ENCODE measurements at places on chromosomes 5 and 9.

GRCh38 chr5:102961671-102962070 lies 158.3 kb downstream of the GIN1 start:
- no peak for DNase-seq

DNA sequence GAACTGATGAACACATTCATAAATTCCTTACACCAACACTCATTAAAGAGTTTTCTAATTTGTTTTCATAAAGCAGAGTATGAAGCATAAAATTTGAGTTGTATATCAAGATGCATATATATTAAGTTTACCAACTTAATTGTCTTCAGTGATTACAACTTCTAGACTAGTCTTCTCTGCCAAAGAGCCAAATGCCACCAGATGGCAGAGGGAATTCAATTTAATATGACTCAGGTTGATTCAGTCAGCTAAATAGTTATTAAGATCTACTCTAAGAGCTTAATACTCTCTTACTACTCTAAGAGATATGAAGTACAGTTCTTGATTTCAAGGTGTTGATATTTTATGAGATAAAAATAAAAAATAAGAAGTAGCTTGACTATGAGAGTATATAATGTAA lies 53.4 kb downstream of the CDH10 start:
- DNase-seq, result no peak

DNA sequence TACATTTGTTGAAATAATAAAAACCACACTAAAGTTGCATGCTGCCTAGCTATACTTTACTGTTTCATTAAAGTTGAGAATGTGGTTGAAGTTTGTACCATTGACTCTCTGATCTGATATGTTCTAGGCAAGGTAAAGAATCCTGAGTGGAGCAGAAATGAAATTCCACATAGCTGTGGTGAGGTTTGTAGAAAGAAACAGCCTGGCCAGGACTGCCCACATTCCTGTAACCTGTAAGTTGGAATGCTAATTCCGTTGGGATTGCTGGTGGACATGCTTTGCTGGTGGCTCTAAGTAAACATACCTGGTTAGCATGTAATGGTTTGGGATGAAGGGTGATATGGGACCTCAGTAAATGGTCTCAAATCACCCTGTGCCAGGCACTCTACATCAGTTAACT lies 16.8 kb downstream of the NFX1 start:
- no peak for DNase-seq

DNA sequence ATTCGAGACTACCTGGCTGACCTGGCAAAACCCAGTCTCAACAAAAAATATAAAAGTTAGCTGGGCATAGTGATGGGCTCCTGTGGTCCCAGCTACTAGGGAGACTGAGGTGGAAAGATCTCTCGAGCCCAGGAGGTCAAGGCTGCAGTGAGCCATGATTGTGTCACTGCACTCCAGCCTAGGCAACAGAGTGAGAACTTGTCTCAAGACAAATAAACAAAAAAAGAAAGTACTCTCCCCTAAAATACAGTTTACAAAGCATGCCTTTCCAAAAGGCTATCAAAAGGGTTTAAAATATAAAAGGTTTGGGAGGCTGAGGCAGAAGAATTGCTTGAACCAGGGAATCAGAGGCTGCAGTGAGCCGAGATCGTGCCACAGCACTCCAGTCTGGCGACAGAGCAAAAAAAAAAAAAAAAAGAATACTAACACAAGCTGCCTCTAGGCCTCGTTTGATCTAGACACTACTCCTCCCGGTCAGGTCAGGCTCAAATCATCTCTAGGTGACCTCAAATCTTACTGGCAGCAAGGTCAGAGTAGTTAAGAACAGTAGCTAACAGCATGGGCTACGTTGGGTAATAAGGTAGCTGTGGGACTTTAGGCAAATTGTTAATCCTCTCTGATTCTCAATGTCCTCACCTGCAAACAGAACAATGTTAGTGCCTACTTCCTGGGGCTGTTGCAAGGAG lies 9.3 kb downstream of the NAIF1 start:
- no peak for DNase-seq

DNA sequence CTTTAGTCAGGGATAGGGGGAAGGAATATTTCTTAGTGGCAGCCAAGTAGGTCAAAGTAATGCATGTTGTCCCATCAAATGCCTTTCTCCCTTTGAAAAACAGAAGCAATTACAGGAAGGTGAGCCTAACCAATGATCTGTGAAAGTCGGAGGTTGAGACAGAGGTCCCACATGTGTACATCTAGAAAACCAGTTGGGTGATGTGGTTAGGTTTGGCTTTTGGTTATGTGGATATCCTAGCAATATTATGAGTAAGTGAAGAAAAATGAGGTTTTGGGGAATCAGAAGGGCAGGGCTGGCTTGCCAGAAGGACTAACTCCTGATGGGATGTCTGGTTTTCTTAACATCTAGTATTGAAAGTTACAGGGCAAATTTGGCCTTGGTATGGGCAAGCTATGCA lies 63.4 kb upstream of the PALM2AKAP2 start:
- DNase-seq, result no peak

GRCh38 chr9:13461414-13461991 lies 182.0 kb upstream of the MPDZ start:
- no peak for DNase-seq

GRCh38 chr9:116208417-116209232 lies 55.0 kb downstream of the PAPPA start:
- DNase-seq, result no peak
